A549 treated with AZD2906 at 1 μM for 4 hours (cell line): ENCODE measurements at places on chromosomes 4 and X. TPM values are rescaled to one million over a fixed set of nuclear protein-coding genes. Genes with fewer than 3 reads are reported as not detected.

The QRFPR gene
- 0.08 to 0.09 TPM (median 0.09 TPM) in 3 of 5 replicates, not detected in the others for total RNA-seq

The GNRHR gene
- not detected in 5 replicates for total RNA-seq

The CXorf49 gene
- not detected in 5 replicates for total RNA-seq

The ITM2A gene
- 0.06 to 0.15 TPM (median 0.10 TPM) in 3 of 5 replicates, not detected in the others for total RNA-seq

The PTPN13 gene
- 3.4 to 5.4 TPM (median 3.7 TPM) in 5 replicates for total RNA-seq

The PLCXD1 gene
- 24.7 to 31.1 TPM (median 28.5 TPM) in 5 replicates for total RNA-seq

The TRPC3 gene
- 0.06 to 0.09 TPM (median 0.08 TPM) in 5 replicates for total RNA-seq
